NCI-H1417 treated with DMSO at 0.1 percent for 48 hours (cell line): ENCODE measurements at places on chromosomes 2 and 18.

- no peak for DNase-seq
Measured at GRCh38 chr2:31694444-31694843, 113.7 kb upstream of the SRD5A2 start.

GRCh38 chr2:219457784-219458369 lies 23.2 kb downstream of the SPEG start:
- no peak for DNase-seq

DNA sequence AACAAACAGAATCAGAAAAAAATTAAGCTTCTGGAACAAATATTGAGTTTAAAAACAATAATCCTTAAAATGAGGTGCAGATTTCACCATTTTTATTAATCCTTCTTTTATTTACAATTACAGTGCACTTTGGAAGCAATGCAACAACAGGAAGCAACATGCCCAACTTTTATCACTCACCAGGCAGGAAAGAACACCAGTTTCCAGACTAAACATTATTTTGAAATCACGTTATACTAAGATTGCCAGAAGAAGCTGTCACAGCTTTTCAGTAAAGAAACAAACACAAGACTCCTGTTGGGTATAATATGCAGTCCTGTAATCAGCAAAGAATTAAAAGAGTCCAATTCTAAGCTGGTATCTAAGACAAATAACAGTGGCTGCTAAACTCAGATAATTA lies 137.9 kb upstream of the ZC3H15 start:
- no peak for DNase-seq

DNA sequence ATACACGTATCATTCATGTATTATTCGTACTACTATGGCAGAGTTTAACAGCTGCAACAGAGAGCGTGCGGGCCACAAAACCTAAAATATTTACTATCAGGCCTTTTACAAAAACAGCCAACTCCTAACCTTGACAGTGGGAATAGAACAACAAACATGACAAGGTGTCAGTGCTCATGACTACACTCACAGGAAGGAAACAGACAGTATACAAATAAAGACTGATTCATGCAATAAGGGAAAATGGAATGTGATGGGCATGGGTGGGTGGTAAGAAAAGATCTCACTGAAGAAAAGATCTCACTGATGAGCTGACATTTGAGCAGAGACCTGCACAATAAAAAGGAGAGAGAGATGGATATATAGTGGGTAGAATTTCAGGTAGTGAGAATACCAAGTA lies 347.8 kb downstream of the ALK start:
- no peak for DNase-seq

- DNase-seq = no peak
Measured at GRCh38 chr2:236162031-236162845, 5.9 kb downstream of the GBX2 start.

DNA sequence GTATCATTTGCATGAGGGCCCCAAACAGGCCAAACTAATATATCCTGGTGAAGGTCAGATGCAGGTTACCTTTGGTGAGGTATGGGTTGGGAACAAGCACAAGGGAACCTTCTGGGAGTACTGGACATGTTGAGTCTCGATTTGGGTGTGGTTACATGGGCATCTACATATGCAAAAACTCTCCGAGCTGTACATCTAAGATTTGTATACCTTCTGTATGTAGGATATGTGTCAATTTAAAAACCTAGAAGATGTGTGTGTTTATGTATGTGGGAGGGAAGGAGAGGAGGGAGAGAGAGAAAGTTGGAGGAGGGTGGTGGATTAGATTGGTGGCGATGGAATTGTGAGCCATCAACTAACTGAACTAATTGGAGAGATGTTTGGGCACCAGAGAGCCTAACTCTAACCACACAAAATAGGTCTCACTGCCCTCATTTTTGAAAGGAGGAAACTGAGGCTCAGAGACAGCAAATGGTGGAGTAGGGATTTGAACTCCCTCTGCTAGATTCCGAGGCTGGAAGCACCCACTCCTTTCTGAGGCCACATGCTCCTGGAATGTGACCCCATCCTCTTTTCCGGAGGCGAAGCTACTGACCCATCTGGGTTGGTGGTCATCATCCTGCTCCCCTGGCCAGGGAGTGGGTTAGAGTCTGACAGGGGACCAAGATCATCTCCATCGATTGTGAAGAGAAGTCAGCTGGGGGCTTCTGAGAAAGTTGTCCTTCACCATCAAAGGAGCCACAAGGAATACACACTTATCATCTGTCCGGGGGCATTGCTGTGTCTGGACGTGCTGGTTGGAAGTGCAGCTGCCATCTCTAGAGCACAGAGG lies 107.3 kb upstream of the MYCN start:
- no peak for DNase-seq

DNA sequence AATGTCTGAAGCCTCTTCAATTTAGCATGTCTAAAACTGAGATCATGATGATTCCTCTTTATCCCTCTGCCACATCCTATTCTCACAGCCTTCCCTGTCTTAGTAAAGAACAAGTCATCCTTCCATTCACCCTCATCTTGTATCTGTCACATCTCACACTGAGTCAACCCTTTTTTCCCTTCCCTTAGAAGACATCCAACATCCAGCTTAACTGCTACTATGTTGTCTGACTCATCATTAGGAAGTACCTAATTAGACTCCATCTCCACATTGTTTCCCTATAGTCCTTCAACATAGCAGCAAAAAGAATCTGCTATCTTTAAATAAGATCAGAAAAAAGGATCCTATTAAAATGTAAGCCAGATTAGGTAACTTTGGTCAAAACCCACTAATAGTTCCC lies 85.2 kb upstream of the GRB14 start:
- DNase-seq = no peak

DNA sequence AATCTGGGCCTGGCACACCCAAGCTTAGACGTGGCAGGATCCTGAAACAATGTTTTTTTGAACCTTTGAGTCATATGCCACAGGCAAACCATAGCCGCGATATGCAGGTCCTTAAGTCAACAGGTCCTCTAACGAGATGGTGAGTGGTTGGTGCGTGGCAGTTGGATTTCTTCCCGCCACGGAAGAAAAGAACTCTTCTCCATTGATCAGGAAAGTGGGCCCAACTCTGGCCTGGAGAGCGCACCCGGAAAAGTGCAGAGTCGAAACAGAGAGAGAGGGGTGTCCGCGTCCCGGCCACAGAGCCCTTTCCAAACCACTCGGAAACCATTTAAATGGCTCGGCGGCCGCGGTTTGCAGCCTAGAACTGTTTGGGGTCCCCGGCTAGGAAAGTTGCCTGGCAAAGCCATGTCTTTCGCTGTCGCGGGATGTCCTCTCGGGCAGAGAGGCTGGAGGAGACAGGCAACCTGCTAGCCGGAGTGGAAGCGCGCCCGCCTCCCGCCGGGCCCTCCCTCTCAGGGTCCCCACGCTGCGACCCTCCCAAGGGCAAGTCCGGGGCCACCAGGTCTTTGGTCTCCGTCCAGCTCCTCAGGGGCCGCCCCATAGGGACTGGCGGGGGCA lies 777 bp downstream of the GALNT3 start:
- DNase-seq = no peak

DNA sequence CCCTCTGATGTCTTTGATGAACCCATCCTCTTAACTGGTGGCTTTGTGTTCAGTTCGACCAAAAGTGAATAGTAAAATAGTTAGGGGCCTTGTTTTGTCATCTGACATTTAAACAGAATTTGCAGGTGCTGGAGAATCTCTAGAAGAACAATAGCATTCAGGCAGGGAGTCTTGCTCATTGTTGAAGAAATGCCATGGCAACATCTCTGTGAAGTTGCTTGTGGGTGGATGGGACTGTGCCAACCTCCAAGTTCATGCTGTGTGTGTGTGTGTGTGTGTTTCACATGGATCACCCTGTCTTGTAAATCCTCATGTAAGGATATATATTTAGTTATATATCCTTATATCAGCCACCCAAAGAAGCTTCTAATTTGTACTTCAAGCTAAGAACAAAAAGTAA lies 66.7 kb downstream of the SKA1 start:
- no peak for DNase-seq

DNA sequence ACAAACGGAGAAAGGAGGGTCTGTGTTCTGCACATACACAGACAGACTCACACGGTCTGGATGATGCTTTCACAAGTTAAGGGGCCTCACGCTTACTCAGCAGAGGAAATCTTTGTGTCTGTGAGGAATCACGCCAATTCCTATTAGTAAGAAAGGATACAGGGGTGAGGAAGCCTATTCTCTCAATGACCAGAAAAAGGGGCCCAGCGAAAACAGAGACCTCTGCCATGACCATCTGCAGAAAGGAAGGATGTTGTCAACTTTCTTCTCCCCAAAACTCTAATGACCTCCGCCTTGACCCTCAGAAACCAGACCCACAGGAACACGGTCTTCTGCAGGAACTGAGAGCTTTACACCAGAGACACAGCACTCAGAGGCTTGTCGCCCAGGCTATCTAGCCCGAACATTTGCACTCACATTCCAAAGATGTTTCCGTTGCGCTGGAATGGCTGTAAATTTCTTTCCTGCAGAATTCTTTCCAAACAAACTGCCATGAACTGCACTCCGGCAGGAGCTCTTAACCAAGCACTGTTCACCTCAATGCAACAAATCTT lies 186.3 kb downstream of the TCF4 start:
- DNase-seq = no peak

DNA sequence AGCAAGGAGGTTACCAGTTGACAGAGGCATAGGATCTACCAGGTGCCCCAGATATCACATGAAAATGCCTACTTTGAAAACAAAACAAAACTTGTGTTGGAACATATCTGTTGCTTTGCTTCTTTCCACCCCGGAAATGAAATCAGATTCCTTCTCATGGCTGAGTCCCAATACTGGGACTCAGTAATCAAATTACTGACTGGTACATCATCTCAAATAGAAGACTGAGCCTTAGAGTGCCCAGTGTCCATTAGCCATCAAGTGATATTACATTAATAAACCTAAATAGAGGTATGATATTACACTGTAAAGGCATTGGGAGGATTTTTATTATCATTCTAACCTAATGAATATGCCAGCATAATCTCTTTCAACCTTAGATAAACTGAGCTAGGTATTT lies 48.6 kb upstream of the MSTN start:
- DNase-seq = no peak

GRCh38 chr2:168490015-168490874 lies 34.2 kb downstream of the CERS6 start:
- no peak for DNase-seq

GRCh38 chr2:71252862-71253261 lies 26.0 kb upstream of the PAIP2B start:
- DNase-seq = no peak
